Right lung (tissue), 10 donors: ENCODE measurements at places on chromosomes 1 and 21. TPM values are rescaled to one million over a fixed set of nuclear protein-coding genes. Genes with fewer than 3 reads are reported as not detected.

GRCh38 chr1:193806079-193807048 is 620.0 kb upstream of the B3GALT2 start:
- DNase-seq = no peak

The THEM5 gene
- polyA plus RNA-seq = 1.1 TPM

- DNase-seq = no peak
Measured at GRCh38 chr1:224785040-224785328, 144.5 kb upstream of the DNAH14 start.

DNA sequence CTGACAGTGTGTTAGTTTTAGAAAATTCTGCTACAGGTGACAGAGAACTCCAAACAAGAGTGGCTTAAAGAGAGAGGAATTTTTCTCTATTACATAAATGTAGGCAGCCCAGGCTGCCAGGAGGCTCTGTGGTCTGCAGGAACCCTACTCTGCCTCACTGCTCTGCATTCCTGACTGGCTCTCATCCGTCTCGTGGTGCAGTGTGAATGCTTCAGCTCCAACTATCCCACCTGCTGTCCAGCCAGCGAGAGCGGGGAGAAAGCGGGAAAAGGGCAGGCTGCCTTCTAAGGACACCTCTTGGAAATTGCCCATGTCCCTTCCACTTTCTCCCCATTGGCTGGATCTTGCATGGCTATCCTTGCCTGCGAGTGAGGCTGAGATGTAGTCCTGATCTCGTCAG is 131.3 kb downstream of the PEX14 start:
- no peak for DNase-seq

- DNase-seq = no peak
Measured at GRCh38 chr1:237857455-237857854, 33.3 kb downstream of the ZP4 start.
